ENCODE measurements at places on chromosomes 3 and 15. TPM values are rescaled to one million over a fixed set of nuclear protein-coding genes. Genes with fewer than 3 reads are reported as not detected.

DNA sequence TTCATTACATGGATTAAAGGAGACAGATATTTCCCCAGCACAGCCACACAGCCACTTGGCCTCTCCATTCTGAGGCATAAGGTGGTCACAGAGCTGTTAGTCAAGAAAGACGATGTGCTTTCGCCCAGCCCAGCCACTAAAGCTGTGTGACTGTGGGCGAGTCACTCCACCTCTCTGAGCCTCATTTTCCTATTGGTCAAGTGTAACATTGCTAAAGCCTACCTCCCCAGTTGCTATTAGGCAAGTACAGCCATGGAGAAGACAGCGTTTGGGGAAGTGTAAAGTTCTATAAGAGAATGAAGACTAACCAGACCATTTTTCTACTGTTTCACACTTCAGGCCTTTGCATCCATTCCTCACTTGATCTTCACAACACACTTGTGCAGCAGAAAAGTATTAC, 24.1 kb downstream of the TMEM40 start:
- no peak for DNase-seq

- no peak for DNase-seq
These were observed 64.3 kb upstream of the LRRC3B start for GRCh38 chr3:26558257-26558656.

- DNase-seq: peak; percentile 53
These were observed 61.4 kb downstream of the GADL1 start for GRCh38 chr3:30832961-30833575.

- no peak for DNase-seq
These were observed 23.2 kb downstream of the SENP8 start for GRCh38 chr15:72141171-72142084.

- no peak for DNase-seq
These were observed 34.8 kb upstream of the CFAP20DC start for GRCh38 chr3:59084583-59084982.

GRCh38 chr3:136984837-136985236, 27.1 kb downstream of the IL20RB start:
- no peak for DNase-seq

DNA sequence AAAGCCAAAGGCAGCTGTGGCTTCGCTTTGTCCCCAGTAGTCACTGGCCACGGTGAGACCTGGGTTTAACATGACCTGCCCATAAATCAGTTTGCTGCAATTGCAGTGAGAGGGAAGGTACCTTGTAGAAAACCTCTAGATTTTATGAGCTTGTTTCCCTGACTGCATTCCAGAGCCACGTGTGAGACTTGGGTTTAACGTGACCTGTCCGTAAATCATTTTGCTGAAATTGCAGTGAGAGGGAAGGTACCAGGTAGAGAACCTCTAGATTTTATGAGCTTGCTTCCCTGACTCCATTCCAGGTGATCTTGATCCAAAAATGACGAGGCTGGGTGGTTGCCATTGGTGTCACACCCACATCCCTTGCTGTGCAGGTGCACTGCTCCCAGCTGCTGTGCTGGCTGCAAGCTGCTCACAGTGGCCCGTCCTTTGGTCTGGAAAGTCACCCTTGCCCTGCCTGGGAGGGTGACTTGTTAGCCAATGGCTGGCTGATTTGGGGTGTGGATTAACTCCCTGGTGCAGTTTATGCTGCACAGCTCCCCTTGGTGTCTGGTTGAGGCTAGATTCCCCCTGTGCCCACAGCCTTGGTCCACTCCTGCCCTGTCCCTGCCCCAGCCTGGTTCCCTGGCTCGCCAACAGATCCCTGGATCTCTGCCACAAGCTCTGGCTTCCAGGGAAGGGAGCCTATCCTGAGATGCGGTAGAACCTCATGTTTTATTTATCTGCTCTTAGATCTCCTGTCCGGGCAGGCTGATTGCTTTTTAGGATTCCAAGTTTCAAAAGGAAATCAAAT, 192.7 kb upstream of the CTDSPL start:
- no peak for DNase-seq

- DNase-seq: no peak
These were observed 40.3 kb upstream of the ESYT3 start for GRCh38 chr3:138394156-138394555.

DNA sequence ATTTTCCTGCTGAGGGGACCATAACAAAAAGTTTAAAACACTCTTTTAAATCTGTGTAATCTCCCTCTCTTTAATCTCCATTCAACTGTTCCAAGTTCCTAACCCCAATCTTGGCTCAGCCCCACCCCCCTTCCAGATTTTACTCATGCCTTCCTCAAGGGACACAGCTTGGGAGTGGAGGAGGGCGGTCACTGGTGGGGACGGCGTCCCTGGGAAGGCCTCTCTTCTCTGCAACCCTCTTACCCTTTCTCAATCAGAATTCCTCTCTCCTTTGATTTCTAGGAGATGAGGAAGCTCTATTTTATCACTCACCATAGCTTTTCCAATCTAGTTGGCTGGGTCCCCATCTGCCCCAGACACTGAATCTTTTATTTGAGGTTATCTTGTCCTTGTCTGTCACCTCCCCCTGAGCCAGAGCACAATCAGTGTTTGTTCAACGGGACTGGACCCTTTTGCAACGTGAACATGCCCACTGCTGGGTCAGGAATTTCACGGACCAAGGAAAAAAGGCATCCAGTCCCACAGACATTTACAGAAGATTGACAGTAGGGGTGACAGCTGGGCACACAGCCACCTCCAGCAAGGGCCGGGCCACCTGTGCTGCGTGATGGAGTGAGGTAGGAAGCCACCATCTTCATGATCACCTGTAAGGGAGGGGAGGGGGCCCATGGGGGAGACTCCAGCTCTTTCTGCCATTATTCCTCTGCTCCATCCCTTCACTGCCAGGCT, 84.0 kb upstream of the HERC1 start:
- no peak for DNase-seq

DNA sequence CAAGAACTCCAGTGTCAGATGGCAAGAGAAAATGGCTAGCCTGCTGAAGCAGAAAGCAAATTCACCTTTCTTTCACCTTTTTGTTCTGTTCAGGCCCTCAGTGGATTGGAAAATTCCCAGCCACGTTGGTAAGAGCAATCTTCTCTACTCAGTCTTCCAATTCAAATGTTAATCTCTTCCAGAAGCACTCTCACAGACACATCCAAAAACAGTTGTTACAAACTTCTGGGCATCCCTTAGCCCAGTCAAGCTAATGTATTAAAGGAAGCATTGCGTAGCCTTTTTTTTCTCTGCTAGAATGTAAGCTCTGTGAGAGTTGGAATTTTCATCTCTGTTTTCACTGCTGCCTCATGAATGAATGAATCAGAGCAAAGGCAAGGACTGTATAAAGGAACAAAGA, 109.2 kb upstream of the ROBO2 start:
- no peak for DNase-seq

GRCh38 chr3:187025656-187026316, 95.5 kb downstream of the ST6GAL1 start:
- no peak for DNase-seq

DNA sequence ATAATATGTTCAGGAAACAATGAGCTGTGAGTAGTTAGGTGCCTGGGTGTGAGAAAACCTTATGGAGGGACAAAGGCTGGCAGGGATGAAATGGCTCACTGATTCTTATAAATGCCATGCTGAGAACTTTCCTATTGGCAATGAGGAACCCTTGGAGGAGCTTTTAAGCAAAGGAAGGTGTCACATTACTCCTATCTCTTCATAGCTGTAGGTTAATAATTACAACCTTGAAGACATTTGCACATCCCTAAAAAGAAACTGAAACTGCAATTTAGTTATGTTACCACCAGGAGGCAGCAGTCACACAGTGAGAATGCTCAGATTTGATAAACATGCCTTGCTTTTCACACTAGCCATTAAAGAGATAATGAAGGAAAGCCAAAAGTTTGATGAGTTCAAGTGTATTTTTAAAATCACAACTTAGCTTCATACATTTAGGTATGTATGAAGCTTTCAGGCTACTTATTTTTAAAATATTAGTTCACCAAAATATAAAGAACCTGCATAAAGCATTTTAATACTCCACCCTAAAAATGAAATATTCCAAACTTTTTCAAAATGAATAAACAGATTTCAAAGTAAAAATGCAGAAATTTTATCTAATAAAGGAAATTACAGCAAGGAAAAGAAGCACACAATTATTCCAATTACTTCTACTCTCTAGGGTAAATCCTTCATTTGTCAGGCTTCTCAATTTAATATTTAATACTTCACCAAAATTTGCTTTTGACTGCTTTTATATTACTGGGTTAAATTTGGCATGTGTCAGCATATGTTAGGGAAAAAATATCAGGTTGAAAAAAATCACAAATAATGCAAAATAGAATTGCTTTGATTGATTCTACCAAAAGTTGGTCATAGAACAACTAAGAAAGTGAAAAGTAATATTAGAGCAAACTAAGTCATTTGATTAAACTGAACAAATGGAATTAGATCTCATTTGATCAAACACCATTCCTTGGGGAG, 136.9 kb upstream of the SLC2A2 start:
- DNase-seq: no peak

- DNase-seq: no peak
These were observed 25.7 kb downstream of the INSYN1 start for GRCh38 chr15:73727330-73727976.

DNA sequence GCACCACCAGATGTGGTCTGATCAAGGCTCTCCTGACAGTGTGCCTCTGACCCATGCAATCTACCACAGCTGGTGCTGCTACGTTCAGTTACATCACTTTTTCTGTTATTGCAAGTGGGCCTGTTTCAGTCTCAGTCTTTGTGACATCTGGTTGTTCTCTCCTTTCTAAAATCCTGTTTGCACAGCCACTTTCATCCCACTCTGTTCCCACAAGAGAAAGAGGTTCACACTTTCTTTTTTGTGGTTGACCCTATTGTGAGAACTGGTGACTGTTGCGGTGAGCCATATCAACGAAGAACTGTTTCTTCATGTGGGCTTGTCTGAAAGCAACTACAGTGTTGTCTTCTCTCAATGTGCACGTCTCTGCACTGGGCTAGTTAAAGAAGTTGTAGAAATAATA, 342.8 kb upstream of the ARPP21 start:
- no peak for DNase-seq

- no peak for DNase-seq
These were observed 413.5 kb upstream of the THBS1 start for GRCh38 chr15:39167164-39168058.

DNA sequence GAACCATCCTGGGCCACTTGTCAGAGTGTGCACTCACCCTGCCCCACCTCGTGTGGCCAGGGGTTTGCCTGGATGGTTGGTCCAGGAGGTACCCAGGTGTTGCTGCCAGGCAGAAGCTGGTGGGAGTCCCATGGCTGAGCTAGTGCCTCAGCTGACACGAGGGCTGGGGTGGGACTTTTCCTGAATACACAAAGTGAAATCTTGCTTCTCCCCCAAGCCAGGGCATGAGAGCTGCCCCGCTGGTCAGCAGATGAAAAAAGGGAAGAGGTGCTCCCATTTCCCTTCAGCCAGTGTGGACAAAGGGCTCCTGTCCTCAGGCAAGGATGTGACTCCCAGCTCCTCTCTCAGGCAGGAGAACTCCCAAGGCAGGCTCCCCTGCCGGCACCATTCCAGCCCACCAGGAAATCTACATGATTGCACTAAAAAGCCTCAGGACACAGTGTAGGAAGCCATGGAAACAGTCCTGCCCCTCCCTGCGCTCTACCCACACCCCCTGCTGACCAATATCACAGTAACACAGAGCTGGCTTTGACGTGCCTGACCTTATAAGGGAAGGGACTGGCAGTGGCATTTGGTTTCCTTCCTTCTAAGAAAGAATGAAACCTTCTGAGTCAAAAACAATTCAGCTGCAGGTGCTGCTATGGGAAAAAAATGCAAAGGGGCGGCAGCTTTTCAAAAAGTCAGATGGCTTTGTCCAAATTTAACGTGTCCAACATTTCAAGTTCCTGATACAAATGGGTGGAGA, 33.9 kb downstream of the MYO5C start:
- peak; percentile 76 for DNase-seq

- DNase-seq: no peak
These were observed 23.3 kb downstream of the STAG1 start for GRCh38 chr3:136728918-136729317.

GRCh38 chr3:113070681-113071113, 79.9 kb downstream of the GTPBP8 start:
- DNase-seq: no peak

- DNase-seq: no peak
These were observed 111.2 kb downstream of the MYO5A start for GRCh38 chr15:52417521-52417920.

DNA sequence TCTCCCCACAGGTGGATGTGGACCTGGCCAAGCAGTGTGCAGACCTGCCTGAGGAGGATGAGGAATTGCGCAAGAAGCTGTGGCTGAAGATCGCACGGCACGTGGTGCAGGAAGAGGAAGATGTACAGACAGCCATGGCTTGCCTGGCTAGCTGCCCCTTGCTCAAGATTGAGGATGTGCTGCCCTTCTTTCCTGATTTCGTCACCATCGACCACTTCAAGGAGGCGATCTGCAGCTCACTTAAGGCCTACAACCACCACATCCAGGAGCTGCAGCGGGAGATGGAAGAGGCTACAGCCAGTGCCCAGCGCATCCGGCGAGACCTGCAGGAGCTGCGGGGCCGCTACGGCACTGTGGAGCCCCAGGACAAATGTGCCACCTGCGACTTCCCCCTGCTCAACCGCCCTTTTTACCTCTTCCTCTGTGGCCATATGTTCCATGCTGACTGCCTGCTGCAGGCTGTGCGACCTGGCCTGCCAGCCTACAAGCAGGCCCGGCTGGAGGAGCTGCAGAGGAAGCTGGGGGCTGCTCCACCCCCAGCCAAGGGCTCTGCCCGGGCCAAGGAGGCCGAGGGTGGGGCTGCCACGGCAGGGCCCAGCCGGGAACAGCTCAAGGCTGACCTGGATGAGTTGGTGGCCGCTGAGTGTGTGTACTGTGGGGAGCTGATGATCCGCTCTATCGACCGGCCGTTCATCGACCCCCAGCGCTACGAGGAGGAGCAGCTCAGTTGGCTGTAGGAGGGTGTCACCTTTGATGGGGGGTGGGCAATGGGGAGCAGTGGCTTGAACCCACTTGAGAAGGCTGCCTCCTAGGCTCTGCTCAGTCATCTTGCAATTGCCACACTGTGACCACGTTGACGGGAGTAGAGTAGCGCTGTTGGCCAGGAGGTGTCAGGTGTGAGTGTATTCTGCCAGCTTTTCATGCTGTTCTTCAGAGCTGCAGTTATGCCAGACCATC, 8.6 kb downstream of the VPS18 start:
- no peak for DNase-seq

The DUOXA2 gene
- total RNA-seq: not detected

The SLC28A1 gene
- total RNA-seq: 0.20 TPM

The MUSTN1 gene
- total RNA-seq: 189 TPM

The TRPM1 gene
- 0.10 TPM for total RNA-seq

The CPA3 gene
- 2.6 TPM for total RNA-seq

The CCDC54 gene
- not detected for total RNA-seq

The ROPN1B gene
- 2.4 TPM for total RNA-seq

The CXCR6 gene
- total RNA-seq: 0.30 TPM
